ENCODE measurements at places on chromosomes 1 and 21.

DNA sequence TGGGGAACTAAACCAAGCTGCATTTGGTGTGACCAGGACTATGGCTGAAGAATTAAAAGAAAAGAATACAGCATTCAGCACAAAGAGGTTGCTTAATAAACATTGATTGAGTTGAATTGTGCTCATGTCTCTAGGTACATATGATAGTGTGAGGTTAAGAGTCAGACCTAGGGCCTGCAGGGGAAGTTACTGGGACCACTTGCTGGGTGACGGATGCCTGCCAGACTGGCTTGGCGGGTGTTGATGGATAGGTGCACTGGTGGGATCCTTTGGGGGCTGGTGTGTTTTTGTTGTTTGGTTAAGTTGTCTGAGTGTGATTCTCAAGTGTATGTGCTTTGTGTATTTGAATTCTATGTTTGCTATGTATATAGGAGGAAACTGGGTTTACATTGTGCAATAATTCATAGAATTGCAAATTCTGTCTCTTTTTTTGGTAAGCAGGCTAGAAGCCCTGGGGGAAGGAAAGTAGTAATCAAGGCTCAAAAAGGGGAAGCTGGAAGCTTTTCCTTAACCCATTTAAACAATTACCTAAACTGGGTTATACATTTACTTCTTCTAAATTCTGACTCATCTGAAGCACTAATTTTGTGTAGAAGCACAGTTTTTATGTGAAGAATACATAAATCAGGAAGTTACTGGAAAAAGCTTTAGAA lies 1.8 kb downstream of the CD101 start:
- DNase-seq: no peak

GRCh38 chr1:175433532-175434282 lies 241.1 kb upstream of the KIAA0040 start:
- no peak for DNase-seq

GRCh38 chr1:41715441-41716095 lies 203.2 kb downstream of the HIVEP3 start:
- DNase-seq: no peak

- no peak for DNase-seq
Observed at GRCh38 chr21:42651515-42652401, 1.7 kb upstream of the PDE9A start.

DNA sequence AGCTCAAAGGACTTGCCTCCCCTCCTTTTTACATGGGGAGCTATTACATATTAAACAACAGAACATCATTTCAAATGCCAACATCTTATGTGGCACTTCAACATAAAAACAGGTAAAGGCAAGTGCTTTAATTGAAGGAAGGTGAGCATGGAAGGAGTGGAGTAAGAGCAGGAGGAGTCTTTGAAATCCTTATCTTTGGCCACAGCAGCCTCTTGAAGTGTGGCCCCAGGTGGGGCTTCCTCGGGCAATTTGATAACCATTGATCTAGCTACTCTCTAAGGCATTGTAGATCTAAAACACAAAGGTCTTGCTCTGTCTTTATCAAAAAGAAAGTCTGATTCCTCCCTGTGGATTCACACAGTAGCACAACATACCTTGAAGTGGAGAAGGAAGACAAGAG lies 70.9 kb upstream of the PPP2R5A start:
- no peak for DNase-seq

DNA sequence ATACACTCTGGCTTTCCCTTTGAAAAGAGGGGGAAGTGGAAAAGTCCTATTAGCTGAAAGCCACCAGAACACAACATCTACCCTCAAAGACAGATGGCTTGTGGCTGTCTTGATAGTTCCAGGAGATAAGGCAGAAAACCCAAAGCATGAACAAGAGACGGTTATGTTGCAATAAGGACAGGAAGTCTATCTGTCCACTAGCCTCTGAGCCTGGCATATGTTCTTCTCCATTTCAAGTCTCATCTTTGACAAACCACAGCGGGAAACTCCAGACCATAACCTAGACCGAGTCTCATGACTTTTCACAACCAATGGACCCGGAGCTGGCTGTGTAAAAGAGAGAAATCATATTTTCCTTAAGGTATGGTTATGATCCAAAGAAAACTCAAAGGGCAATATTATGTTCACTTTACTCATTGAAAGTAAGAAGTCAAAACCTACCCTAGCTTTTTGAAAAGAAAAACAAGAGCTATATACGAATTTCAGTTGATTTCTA lies 33.8 kb downstream of the DUSP10 start:
- no peak for DNase-seq

DNA sequence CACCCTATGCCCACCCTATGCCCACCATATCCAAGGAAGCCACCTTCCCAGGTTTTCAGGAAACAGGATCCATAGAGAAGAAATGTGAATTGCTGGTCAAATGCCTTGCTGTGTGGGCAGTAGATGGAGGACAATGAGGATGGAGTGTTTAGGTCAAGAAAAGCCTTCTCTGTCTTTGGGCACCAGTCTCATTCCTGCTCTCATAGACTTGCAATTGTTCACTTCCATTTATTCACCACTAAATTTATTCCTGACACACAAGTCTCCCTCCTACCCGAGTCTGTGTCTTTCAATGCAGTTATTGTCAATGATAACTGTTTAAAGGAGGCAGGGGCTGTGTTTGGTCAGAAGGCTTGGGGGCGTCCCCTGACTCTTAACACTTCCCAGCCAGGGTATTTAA lies 48.0 kb upstream of the ITPKB start:
- DNase-seq: no peak

DNA sequence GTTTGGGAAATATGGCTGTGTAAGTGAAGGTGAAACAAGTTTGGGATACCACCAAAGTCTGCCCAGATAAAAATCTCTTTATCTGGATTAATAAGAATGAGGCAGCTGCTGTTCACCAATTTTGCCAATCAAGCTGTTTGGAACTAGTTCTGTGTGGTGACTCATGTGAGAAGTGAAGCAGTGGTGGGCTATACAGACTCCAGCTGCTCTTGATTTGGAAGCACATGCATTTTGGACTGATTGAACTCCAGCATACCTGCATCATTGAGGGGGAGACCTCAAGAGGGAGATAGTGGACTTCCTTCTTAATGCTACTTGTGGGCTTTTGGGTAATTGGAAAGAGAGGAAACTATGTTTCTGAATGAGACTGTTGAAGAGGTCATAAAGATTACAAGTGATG lies 99.2 kb upstream of the B3GALT2 start:
- DNase-seq: no peak

DNA sequence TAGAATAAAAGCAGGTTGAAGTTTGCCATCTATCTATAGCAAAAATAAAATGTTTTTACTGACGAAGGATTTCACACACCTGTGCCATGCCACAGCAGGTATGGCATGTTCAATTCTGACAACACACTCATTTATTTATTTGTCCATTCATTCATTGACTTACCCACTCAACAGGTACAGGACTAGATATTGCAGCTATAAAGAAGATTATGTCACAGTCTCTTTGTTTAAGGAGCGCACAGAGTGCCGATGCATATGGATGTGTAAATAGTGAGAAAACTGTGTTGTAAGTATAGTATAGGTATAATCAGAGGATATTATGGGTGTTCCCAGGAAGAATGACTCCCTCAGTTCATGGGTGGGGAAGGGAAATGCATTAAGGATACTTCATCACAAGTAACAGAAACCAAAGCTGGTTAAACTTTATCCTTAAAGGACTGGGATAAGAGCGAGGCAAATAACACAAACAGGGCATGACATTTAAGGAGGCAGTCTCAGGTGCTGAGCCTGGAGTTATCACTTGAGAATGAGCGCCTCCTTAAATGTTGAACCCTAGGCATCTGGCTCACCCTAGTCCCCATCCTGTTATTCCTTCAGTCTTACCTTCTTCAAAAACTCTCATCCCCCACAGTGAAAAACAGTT lies 7.9 kb upstream of the ZRANB2 start:
- no peak for DNase-seq

GRCh38 chr1:40344597-40344996 lies 27.5 kb upstream of the COL9A2 start:
- DNase-seq: no peak

GRCh38 chr1:170326186-170326585 lies 180.4 kb downstream of the NTMT2 start:
- no peak for DNase-seq

GRCh38 chr1:155052439-155053395 lies 1.6 kb downstream of the ADAM15 start:
- DNase-seq: no peak

- DNase-seq: no peak
Observed at GRCh38 chr1:233662575-233663304, 48.8 kb downstream of the KCNK1 start.

DNA sequence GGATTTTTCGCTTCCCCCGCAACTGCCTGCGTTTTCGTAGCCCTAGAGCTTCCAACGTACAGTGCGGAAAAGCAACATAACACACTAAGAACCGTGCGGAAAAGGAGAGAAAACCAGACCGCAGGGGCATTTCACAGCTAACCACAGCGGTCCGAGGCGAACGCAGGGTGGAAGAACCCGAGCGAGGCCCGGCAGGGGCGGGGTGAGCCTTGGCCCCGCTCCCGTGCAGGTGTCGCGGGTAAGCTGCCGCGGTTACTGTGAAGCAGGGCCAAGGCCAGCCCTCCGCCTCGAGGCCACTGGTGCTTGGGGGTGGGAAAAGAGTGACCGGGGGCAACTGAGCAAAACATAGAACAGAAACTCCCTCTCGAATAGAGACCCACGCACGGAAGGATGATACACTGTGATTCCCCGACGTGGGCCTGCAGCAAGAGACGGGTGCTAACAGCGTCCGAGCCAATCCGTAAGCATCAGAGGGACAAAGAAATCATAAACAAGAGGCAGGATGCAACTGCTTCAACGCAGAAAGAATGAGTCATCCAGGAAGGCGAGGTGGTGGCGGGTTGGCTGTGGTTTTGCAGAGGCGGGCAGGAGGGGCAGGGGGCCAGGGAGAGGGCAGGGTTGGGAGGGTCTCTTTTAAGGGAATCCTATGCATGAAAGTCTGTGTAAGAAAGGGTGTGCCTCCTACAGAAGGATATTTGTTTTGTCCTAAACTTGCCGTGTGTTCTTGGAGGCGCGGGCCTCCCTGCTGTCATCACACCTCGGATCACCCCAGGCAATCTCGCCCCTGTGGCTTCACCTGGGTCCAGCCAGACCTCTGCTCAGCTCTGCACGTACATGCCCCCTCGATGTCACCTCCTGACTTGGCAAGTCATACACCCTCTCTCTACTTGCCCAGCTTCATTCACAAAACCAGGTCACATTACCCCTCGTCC lies 7.3 kb downstream of the GNG4 start:
- DNase-seq: no peak

DNA sequence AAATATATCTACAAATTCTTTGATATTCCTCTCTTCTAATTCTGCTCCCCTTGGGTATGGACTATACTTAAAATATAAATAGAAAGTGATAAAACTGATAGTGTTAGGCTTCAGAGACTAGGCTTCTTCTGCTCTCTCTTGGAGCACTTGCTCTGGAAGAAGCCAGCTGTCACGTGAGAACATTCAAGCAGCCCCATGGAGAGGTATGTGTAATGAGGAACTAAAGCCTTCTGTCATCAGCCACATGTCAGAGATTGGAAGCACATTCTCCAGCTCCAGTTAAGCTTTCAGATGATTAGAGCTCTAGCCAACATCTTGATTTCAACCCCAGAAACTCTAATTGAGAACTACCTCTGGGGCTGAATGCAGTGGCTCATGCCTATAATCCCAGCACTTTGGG lies 34.3 kb downstream of the XKR8 start:
- no peak for DNase-seq

- DNase-seq: no peak
Observed at GRCh38 chr1:217599154-217599553, 31.7 kb downstream of the GPATCH2 start.

GRCh38 chr21:16418226-16418625 lies 688.4 kb downstream of the USP25 start:
- DNase-seq: no peak

DNA sequence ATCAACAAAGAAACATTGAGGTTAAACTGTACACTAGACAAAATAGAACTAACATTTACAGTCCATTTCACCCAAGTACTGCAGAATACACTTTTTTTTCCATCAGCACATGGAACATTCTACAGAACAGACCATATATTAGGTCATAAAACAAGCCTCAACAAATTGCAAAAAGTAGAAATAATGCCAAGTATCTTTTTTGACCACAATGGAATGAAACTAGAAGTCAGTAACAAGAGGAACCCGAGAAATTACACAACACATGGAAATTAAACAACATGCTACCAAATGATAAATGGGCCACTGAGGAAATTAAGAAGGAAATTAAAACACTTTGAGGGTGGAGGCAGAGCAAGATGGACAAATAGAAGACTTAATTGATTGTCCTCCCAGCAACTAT lies 8.4 kb upstream of the C1orf185 start:
- no peak for DNase-seq

GRCh38 chr1:211529453-211529852 lies 37.5 kb upstream of the RD3 start:
- no peak for DNase-seq

DNA sequence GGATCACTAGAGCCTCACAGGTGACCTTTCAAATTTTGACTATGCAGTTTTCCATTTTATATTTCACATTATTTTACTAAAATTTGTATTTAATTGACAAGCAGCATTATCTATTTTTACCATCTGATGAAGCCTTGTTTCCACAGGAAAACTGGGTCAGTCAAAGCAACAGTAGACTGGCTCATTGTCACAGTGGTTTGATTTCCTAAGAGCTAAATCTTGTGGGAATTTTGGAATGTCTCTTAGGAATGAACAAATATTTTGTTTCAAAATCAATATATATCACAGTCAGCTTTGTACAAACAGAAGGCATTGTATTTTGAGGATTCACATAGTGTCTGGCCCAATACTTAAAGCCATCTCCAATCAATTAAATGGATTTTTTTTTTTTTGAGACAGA lies 152.6 kb upstream of the RNPC3 start:
- DNase-seq: no peak

GRCh38 chr1:20198918-20199317 lies 12.6 kb upstream of the PLA2G2C start:
- no peak for DNase-seq

GRCh38 chr1:229266832-229267500 lies 3.9 kb upstream of the RAB4A start:
- no peak for DNase-seq

GRCh38 chr1:85464497-85465098 lies 361 bp downstream of the DDAH1 start:
- no peak for DNase-seq

GRCh38 chr1:245690946-245691541 lies 536.3 kb downstream of the KIF26B start:
- DNase-seq: no peak

DNA sequence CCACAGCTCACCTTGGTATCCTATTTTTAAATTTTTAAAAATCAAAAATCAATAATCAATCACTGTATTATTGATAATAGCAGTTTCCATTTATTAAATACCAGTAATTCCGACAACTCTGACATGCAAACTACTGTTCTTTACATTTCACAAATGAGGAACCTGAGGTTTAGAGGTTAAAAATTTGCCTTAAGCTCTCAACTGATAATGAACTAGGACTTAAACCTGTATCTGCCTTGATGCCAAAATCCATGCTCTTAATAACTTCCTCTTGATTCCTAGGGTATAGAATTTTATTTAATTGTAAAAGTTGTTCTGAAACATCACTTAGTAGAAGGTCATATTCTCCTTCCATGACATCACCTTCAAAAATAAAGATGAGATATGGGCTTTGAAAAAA lies 5.6 kb downstream of the ARHGAP29 start:
- DNase-seq: no peak

Data from activated CD4-positive, CD25-positive, alpha-beta regulatory T cell (primary cell).